ENCODE measurements at places on chromosomes 11 and 22.

DNA sequence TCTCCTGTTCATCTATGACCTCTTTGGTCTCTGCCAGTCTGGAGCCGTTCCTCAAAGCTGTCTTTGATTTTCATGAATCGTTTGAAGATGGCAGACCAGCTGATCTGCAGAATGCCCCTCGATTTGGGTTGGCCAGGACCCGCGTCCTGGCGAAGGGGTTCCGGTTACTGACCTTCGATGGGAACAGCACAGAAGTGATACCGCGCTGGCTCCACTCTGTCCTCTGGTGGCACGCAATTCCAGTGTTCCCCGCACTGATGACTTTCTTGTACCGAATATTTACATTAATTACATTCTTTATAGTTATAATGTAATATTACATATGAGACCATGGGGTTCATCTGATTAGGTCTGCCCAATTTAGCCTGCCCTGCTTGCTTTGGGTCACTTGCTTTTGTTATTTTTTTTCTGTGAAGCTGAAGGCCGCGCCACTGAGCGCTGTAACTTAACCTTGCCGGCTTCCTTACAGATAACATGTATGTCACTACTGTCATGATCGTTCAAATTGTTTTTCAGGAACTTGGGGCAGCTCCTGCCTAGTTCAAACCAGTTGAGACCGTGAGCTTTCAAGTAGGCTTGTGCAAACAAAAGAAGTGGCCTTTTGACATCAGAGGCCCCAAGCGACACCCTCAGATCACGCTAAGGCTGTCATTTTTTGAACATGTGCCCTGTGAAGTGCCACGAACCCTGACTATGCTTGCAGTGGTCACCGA, 4.1 kb upstream of the USP18 start:
- no peak for DNase-seq

DNA sequence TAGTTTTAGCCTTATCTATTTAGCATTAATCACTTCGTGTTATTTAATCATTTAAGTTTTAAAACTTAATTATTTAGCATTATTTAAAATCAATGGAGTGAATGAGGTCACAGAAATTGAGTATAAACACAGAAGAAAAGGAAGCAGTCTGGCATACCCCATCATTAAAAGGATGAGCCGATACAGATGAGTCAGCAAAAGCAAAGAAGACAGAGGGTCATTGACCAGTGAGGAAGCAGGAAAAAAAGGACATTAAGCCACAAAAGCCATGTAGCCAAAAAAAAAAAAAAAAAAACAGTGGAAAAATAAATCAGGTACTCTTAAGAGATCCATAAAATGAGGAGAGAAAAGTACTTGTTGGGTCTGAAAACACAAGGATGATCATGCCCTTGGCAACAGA, 71.5 kb downstream of the TYR start:
- DNase-seq = no peak

GRCh38 chr11:26078231-26078821, 253.6 kb upstream of the ANO3 start:
- no peak for DNase-seq

DNA sequence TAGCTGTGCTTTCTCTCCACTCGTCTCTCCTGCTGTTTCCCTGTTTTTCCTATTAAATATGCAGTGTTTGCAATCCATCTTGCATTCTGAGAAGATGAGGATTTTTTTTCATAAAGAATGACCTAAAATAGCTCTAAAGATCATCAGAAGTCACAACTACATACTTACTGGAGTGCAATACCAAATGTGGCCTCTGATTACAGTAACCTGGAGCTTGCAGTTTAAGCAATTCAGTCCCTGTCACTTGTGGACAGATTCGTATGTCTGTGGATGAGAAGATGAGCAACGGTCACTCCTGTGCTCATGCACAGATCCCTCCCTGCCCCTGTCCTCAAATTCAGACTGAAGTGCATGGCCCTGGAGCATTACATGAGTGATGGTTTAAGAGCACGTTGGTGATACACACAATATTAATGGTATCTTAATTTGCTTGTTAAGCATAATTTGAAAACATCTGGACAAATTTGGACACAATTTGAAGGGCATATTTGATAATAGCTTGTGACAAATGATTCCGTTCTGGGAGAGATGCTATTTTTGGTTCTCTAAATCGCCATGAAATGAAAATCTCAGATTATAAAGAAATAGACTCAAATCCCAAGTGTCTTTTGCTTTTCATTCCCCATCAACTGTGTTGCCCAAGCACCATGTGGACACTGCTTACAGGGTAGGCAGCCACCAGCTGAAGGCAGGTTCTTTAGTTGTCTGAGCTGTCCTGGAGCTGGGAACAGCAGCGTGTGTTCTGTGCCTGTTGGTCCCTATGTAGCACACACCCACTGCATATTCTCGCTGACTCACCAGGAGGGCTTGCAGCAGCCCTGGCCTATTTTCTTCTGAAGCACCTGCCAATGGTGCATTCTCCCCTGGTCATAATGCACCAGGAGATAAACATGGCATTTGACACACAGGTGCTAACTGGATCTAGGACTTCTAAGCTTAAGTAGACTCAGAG, 32.6 kb upstream of the PRAME start:
- no peak for DNase-seq

DNA sequence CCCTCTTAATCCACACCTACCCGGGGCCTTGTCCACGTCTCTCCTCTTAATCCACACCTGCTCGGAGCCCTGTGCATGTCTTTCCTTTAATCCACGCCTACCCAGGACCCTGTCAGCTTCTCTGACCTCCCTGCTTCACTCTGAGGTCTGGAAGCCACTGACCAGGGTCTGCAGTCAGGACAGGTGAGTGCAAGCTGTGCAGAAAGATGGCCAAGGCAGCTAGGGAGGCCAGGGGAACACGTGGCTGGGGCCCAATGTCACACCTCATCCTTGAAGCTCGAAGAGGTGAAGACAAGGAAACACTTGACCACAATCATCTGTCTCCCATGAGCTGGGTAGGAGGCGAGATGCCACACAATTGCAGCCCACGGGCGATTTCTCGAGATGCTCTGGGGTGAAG, 1516.9 kb downstream of the BRD1 start:
- no peak for DNase-seq

- peak; percentile 32 for DNase-seq
These were observed at the start of gene RASGRP2 for GRCh38 chr11:64743591-64744543. Gene RASGRP2, minus strand, starts transcription at chr11:64744142. Its CDS starts 1,276 bp downstream, at chr11:64742866.

DNA sequence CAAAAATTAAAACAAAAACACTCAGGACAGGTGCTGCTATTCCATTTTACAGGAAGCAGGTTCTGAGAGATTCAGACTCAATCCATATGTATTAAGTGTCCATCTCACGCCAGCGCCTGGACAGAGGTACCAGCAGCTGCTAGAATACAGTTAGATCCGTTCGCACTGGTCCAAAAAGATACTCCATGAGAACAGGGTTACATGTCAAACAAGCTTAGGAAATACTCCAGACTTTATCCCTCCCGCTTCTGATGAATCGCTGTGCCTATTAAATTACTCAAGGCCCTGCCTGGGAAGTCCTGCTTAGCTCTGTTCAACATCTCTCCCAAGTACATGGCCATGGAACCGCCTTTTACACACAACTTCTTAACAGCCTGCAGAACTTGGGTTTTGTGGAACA, 50.2 kb upstream of the SLC35C1 start:
- DNase-seq = no peak

- no peak for DNase-seq
These were observed 122.8 kb downstream of the SHANK2 start for GRCh38 chr11:71129624-71130023.

DNA sequence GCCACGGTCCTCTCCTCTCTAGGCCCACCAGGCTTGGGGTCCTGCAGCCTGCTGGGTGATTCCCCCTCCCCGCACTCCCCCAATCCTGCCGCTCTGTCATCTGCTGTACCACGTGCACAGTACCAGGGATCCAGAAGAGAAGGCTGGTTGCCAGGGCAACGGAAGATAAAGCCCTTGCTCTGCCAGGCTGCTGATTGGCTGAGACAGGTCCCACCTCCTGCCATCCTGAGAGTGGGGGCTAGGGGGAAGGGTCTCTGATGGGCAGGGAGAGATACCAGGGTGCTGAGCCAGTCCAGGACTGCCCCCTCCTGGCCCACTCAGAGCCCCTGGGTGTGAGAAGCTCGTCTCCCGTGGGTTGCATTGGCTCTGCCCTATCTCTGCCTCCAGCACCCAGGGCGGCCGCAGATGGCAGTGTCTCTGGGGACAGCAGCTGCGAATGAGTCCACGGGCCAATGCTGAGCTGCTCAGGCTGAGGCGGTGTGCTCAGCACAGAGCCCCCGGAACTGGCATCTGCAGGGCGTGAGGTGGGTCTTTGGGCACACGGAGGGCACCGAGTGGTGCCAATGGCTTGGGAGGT, at the start of gene SMIM45:
Gene SMIM45, plus strand, starts transcription at position 253 of the 577 bp plus-strand sequence.
- no peak for DNase-seq

DNA sequence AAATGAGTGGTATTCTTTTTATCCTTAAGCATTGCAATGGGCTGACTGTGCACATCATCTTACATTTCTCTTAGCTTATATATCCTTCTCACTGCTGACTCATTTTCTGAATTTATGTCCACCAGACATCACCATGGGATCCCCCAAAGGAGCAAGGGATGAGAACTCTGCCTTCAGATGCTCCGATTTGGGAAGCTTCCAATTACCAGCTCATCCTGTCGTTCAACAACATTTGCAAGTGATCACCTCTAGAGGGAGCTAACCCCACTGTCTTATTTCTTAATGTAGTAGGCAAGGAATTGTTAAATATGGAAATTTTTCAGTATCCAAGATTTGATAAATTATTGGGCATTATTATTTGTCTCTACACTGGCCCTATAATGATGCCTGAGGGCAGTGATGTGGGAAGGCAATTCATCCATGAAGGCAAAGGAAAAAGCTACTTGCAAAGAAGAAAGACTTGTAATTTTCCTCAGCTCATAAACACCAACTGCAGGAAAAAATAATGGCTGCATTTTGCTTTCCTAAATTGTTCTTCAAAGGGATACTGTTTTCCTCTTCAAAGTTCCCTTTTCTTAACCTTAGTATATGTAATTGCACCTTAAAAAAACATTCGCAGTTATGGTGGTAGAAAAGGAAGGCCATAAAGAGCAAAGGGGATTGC, 102.4 kb upstream of the FSHB start:
- DNase-seq = no peak

DNA sequence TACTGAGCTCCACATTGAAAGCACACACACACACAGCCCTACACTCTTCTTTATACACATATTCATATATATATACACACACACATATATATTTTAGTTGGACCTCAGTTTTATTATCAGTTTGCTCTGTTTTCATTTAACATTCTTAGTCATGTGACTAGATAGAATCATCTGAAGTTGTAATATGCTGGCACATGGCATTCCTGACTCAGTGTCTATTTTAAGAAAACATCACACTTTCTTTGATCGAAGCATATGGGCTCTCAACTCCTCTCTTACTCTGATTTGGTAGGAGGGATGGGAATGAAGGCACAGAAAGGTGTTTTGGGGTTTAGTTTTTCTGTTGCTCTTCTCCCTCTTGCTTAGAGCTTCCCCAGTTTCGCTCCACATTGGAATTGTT, 24.8 kb downstream of the AMOTL1 start:
- DNase-seq = no peak

GRCh38 chr22:43060183-43060582, 29.0 kb downstream of the TTLL1 start:
- no peak for DNase-seq

GRCh38 chr11:116598556-116598955, 174.2 kb downstream of the BUD13 start:
- DNase-seq = no peak

DNA sequence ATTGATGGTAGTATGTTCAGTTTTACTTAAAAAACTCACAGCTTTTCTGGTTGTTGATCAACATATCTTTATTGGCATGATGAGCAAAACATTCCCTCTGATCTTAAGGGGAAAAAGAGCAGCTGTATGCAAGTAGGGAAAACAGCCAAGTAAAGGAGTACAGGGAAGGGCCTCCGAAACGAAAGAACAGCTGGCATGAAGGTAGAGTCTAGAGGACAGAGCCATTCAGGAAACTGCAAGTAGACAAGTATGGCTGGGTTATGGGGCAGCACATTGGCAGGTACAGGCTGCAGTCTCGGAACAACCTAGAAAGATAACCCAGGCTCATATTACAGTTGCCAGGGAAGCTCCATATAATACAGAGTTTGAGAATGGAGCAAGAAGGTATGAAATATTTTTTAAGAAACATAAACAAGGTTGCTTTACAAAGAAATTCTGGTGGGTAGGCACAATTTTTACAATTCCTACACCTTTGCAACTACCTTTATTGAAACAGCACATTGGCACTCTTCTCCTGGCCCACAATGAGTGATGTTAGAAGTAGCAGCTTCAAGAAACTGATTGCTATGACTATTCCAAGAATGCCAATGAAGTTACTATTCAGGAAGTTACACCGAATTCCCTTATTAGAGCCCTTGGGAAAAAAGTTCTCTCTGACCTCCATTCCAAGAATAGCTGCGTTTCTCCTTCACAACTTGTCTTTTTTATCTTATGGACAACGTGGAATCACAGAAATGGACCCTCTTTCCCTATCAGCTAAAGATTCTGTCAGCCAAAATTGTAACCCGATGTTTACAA, 45.2 kb downstream of the LGR4 start:
- no peak for DNase-seq

GRCh38 chr11:130431801-130432200, 3.4 kb upstream of the ADAMTS8 start:
- DNase-seq = no peak

DNA sequence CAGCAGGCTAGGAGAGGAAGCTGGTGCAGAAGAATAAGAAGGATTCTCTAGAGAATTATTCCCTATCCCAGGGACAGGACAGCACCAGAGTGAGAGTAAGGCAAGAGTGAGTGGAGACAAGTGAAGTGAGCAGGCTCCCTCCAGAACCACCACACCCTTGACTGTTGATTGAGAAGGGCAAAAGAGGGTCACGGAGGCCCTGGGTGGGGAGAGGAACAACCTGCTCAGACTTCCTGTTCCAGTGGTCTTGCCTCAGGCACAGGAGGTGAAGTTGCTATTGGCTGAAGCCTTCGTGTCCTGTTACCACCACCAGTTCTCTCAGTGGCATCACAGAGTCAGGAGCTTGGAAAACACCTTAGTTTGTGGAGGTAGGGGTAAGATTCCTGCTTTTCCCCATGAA, 51.7 kb upstream of the CCDC89 start:
- DNase-seq = no peak

DNA sequence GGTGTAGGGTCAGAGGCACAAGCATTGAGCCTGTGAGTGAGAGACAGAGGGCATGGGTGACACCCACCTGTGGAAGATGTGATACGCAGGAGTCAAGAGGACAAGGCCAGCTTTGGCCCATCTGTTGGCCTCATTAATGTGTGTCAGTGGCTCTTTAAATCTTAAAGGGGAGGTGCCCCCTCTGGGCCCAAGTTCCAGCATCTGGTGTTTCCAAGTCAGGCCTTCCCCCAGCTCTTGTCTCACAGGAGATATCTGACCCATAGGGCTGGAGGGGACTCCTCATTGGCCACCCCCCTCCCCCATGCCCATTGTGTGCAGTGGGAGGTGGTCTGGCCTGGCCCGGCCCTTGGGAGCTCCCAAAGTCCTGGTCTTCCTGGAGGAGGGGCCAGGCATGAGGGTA, 8.9 kb downstream of the KCNK7 start:
- DNase-seq = no peak

DNA sequence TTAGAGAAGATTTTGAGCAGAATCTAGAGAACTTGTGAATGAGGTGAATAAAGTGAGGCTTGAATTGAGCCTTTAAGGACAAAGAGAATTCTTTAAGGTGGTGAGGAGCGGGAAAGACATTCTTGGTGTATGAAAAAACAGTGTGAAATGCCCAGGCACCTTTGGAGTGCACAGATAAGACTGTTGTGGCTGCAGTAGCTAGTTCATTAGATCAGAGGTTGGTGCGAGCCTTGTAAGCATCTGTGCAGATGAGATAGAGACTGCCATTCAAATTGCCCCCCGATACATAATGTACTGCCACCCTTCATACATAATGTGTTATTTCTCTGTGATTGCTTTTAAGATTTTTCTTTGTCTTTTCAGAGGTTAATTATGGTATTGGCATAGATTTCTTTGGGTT, 31.3 kb downstream of the ATXN10 start:
- DNase-seq = no peak
